ENCODE measurements at places on chromosomes 3 and 15.

GRCh38 chr15:52163321-52164190, 27.6 kb downstream of the GNB5 start:
- DNase-seq = no peak

DNA sequence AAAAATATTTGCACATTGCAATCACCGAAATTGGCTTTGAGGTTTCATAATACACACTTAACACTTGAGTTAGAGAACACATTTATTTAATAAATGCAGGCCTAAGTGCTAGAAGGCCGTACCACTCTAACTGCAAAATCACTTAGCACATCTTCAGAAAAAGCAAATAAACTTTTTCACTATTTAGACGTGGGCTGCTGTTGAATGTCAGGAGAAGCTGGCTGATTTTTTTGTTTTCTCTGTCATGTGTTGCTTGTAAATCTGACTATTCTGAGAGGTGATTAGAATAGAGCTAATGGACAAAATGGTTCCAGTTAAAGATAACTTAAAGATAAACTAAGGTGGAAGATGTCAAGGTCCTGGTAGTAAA, 265.1 kb downstream of the FOXP1 start:
- DNase-seq = no peak

DNA sequence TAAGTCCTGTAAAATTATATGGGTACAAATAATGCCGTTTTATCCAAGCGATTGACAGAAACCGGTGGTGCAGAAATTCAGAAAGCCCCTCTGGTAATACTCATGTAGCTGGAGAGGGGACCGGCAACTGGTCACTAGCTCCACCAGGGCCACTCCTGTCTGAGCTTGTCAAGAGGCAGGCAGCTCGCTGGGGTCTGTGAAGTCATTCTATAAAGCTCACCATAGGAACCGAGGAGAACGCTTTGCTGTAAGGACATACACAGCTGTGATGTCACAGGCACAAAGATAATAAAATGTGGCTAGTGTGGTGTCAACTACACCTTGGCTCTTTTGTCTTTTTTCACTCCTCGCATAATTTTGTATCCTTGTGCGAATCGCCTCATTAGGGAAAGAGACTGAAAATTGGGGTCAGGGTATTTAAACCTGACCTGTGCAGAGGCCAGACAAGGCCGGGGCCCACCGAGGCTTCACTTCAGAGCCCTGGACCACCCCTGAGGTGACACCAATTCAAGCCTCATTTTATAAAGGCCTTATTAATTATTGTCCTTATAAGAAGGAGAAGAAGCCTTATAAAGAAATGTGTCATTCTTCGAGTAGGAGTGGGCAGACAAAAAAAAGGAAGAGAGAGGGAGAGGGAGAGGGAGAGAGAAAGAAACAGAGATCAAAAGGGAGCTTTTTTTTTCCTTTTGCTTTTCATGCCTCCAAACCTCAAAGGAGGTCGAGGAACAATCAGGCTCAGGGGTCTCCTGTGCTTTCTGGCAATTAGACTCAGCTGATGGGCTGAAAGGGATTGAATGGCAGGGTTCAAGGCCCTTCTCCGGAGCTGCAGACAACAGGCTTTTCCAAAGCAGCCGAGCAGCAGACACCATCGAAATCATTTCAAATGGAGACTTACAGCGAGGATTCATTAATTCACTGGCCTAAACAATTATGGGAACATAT, 813.3 kb upstream of the ARRDC4 start:
- no peak for DNase-seq

GRCh38 chr3:129230311-129231019, 18.9 kb upstream of the COPG1 start:
- no peak for DNase-seq

GRCh38 chr3:183515968-183516851, 39.3 kb downstream of the KLHL6 start:
- no peak for DNase-seq

DNA sequence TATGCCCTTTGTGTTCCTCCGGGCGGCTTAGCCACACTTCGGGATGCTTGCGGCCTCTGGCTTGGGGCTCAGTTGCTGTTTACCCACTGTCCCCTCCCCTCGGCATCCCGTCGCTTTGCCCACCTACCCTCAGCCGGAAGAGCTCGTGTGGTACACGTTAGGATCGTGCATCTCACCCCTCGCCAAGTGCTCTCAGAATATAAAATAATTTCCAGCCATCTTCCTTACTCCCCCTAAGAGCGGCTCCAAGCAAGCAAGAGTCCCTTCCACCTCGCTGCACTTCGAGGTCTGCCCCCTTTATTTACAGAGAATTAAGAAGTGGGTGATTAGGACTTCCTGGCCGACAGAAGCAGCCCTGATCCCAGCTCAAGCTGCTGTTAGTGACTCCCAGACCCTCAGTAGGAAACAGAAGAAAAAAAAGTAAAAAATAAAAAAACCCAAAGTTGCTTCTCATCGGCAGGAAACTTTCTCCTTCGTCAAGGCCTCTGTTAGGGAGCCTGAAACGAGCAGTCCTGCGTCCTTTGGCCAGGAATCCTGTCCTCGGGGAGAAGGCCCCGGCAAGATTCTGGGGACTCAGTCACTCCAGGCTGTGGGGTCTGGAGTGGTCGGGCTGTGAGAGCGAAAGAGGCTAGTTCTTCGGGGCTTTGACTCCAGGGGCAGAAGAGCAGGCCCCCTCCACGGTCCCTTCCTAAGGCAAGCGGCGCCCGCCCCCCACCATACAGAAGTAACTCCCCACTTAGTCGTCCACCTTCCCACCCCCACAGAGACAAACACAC, 3.0 kb downstream of the MEIS2 start:
- DNase-seq = no peak

DNA sequence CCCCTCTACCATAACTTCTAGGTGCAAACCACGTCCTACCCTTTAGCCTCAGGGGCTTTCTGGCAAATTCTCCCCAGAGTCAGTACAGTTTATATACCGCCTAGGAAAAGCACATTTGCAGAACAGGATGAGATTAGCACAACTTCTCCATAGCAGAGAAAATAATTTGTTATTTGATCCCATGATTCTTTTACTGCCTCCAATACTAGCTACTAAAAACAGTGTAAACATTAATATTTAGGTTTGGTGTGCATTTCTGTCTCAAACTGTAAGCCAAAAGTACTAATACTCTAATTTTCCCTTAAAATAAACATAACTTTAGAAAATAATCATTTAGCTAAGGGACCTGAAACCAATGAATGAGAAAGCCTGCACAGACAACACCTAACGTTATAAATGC, 4.5 kb downstream of the CPEB1 start:
- DNase-seq = no peak

GRCh38 chr3:20047341-20047779, 7.1 kb downstream of the KAT2B start:
- no peak for DNase-seq

DNA sequence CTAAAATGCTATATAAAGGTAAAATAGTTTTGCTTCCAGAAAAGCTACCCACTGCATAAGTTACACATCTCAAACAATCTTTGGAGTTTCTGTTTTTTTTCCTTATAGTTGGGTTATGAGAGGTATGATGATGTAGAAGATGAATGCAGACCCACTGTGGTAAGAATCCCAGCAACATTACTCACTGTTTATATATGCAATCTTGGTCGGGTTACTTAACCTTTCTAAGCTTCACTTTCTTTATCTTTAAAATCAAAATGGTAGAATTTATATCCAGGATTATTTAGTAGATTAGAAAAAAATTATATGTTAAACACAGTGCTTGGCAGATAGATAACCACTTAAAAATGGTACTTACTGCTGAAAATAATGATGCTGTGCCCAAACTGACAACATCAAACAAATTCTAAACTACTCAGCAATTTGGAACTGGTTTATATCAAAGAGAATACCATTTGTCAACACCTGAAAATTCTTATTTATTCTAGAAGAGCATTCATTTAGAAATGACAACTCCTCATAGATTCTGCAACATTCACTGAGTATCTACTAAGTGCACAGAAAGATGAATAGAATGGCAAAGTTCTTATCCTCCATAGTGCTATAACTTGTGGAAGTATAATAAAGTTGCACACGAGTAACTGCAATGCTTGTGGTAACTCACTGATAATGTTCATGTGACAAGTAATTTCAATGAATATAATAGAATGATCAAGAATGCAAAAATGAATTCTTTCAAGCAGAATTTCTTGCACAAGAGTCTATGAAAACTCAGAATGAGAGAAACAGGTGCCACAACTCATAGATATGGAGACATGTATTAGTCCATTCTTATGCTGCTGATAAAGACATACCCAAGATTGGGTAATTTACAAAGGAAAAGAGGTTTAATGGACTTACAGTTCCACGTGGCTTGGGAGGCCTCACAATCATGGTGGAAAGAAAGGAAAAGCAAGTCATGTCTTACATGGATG, 129.0 kb upstream of the SLC7A14 start:
- no peak for DNase-seq

DNA sequence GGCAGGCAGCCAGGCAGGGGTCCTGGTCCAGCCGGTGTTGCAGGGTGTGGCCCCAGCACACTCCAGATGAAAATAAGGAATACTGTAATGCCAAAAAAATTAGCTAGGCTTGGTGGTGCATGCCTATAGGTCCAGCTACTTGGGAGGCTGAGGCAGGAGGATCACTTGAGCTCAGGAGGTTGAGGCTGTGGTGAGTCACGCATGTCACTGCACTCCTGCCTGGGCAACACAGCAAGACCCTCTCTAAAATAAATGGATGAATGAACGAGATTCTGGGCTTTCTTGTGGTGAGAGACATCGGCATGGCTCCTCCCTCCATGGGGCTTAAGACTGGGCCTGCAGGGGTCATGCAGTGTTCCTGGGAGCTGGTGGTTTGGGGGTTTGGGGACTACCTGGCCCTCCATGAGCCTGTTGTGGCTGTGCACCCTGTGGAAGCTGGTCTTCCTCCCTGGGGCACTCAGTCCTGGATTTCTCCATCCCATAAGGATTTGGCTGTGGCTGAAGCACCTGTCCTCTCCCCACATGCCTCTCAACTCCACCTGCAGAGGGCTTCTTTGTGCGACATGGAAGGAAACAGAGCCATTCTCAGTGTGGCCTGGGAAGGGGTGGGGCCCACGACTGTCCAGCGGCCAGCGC, 7.6 kb upstream of the RCCD1 start:
- DNase-seq = no peak

DNA sequence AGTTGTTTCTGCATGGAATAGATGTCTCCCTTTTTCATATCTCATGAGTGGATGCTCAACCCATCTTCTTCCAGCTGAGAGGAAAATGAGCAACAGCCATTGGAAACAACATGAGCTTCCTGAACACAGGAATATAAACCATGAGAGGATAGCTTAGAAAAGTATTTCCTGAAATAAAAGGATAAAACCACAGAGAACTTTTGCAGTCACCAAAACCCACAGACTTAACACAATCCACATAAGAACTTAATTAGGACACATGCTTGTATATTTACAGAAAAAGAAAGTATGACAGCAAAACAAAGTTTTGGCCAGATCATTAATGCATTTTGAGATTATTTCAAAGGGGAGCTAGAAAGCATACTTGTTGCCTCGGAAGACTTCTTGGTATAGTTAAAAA, 180.5 kb upstream of the RASGRP1 start:
- no peak for DNase-seq

DNA sequence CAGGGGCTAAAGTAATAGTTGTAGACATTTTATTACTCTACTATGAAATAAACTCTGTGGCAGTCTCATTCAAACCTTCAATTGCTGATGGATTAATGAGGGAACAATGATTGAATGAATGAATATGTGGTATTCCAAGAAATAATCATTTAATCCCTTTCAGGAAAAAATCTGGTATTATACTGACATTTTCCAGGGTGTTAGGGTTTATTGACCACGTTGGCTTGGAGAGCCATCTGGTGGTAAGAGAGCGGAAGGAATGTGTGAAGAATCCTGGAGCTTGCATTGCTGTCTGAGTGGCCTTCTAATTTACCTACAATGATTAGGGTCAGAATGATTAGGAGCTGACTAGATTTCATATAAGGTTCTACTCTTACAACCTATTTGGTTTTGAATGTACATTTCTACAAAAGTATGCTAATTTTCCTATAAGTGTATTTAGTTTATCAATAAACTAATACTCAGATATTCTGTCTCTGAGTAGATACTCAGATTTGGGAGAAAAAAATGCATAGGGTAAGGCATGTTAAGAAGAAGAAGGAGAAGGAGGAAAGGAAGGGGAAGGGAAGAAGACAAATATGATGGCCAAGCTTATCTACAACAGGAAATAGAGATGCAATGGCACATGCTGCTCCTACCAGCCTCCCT, 249.9 kb downstream of the ROBO1 start:
- no peak for DNase-seq

- DNase-seq = no peak
These were observed 10.6 kb downstream of the UBR1 start for GRCh38 chr15:43095243-43095642.

- no peak for DNase-seq
These were observed 6.9 kb downstream of the MTMR10 start for GRCh38 chr15:30984542-30984941.

DNA sequence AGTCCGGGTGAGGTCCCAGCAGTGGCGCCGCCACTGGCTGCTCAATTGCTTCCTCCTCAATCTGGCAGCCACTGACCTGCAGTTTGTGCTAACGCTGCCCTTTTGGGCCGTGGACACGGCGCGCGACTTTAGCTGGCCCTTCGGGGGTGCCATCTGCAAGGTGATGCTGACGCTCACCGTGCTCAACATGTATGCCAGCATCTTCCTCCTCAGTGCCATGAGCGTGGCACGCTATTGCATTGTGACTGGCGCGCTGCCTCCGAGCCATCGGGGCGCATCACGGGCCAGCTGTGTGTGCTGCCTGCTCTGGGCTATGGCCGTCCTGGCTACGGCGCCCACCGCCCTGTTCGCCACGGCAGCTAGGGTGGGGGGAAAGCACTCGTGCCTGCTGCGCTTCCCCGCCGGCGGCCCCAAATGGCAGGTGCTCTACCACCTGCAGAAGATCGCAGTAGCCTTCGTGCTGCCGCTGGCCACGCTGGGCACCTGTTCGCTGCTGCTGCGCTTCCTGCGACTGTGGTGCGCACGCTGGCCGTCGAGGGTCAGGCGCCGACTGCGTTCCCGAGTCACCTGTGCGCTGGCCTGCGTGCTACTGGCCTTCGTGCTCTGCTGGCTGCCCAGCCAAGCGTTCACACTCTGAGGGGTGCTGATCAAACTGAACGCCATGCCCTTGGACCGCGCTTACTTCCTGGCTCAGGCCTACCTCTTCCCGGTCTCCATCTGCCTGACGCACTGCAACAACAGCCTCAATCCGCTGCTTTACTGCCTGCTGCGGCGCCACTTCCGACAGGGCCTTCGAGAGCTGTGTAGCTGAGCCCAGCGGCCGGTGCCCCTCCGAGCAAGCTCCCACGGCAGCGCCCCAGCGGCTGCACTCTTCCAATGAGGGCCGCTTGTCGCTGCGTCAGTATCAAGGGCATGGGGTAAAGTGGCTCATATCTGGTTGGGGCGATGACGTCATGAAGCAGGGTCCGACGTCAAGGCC, 20.3 kb upstream of the ADAMTS7 start:
- DNase-seq = no peak
